ENCODE measurements at places on chromosomes 3 and 15.
A peak's percentile ranks its signal among the peaks of the same experiment; 100 is the strongest.

GRCh38 chr3:148992027-148992634 is 791 bp downstream of the GYG1 start:
- DNase-seq, result peak; percentile 4

DNA sequence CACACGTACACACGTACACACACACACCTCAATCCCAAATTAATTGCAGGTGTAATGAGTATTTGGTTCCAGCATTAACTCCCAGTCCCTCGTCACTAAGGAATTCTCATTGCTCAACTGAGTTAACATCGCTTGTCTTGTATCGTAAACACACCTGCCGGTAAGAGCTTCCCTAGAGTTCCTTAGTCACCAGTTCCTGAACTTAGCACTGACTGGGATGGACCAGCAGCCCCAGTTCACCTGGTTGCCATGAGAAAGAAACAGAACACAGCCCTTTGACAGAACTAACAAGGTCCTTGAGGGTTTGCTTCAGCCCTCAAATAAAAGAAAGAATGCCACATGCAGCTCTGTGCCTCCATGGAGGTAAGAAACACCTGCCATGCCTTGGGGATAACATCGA is 66.3 kb upstream of the SLCO3A1 start:
- peak; percentile 4 for DNase-seq

DNA sequence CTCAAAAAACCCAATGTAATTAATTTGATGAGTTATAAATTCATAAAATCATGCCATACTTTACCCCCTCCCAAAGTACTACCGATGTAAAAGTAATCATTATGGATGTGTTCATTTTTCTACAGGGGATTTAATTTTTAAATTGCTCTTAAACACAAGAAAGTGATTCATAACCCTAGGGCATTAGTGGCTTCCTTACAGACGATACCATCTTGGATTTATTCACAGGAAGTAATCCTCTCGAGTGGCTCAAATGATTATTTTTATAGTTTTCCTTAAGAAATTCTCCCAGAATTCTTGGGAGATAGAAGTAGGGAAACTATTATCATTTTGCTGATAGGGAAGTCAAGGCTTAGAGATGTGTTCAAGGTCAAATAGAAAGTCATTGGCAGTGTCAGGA is 80.9 kb downstream of the PEX5L start:
- no peak for DNase-seq

- DNase-seq, result no peak
These were observed 155.6 kb upstream of the HES1 start for GRCh38 chr3:193980326-193980725.

GRCh38 chr3:120693439-120694171 is 11.6 kb upstream of the HGD start:
- DNase-seq, result no peak

GRCh38 chr3:106208967-106209366 is 340.2 kb upstream of the CBLB start:
- no peak for DNase-seq

- peak; percentile 18 for DNase-seq
These were observed 737.7 kb upstream of the ALCAM start for GRCh38 chr3:104629038-104629437.

GRCh38 chr3:70615286-70615685 is 302.8 kb upstream of the MDFIC2 start:
- DNase-seq, result no peak

DNA sequence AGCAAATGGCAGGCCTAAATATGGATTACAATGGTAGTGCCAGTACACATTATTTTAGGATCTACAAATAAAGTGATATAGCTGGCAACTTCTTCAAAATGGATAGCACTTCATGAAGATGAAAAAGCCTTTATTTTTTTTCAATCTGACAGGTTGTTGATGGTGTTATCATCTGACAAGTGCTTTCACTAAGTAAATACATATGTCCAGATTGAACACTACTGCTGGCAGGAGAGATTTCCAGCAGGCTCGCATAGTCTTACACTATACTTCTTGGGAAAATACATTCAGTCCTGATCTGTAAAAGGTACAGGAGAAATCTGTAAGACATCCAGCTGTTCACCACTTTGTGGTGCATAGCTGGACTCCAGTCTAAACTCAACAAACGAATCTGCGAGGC is 50.9 kb upstream of the ALCAM start:
- DNase-seq, result no peak

GRCh38 chr3:147654827-147655226 is 245.7 kb downstream of the ZIC1 start:
- no peak for DNase-seq

DNA sequence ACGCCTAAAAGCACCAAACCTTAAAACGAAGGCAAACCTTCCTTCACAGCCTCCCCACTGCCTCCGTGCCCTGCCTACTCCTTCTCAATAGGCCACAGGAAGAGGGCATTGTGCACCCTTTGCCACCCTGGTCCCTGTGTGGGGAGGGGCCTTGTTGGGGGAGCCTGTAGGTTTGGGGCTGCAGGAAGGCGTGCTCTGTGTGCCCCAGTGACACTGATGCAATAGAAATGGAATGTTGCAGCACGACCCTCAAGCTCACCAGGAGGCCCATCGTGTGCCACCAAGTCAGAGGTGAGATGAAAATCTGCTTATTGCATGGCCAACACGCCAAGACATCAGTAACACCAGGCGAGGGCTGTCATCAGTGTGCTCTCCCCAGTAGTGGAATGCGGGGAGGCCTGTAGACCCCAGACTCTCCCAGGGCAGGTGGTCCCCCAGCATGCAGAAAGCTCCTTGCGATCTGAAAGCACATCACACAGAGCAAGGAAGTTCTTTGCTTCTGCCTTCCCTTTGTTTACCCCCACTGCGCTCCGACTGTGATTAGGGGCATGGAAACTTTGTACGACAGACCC is 86.2 kb downstream of the ASB7 start:
- DNase-seq, result no peak

GRCh38 chr3:72320955-72321303 is 527.3 kb downstream of the SHQ1 start:
- no peak for DNase-seq

DNA sequence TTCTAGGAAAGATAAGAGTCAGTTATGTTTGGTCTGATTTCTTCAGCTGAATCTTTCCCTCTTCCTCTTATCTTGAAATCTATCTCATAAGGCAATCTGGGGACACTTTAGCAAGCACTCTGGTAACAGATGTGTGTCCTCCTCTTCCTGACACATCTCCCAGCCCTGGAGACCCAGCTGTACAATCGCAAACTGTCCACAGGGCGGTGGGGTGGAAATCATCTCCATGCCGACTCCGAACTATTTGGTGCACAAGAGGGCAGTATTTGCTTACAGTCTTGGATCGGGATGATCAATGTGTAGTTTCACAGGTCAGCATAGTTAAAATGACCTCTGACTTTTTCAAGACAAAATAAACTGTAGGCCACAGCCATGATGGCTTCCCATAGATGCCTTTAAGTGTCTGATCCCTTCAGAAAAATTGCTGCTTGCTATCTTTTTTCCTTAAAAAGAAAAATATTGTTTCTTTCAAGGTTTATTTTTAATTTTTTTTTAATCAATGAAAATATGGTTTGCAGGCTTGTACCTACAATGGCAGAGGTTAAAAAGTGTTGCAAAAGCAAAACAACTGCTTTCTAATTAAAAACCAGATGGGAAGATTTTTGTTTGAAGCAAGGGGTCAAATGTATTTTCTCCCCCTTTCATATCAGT is 17.7 kb downstream of the EEFSEC start:
- peak; percentile 94 for DNase-seq

GRCh38 chr3:29555590-29555989 is 274.7 kb downstream of the RBMS3 start:
- no peak for DNase-seq

DNA sequence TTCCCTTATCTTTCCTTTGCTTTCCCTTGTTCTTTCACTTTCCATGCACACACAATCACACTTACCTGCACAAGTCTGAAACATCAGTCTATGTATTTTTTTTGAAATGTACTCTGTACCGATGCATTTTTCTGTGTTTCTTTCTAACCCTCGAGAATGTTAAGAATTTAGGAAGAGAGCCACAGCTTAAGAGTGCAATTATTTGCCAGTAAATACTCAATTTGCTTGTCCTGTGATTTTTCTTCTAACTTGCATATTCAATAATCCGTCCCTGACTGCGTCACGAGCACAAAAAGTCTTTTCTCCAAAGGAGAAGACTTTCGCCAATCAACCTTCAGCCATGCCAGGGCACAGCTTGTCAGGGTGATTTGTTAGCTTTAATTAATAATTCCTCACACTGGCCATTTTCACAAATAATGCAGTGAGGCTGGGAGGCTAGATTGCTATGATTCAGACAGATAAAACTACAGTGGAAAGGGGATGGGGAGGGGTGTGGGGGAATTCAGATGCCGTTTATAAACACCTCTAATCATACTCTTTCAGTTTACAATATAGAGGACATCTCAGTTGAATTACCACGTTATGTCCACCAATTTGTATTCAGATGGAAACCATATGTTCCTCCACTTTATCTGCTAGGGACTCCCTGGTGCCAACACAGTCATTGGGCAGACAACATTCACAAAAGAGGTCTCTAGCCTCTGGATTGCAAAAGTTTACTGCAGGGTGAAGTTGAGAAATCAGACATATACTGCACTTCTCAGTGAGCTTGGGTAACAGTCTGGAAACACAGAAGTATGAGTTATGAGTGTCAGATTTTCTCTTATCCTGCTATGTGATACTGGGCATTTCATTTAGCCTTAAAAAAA is 388.0 kb downstream of the ZBTB20 start:
- no peak for DNase-seq

- no peak for DNase-seq
These were observed 486.4 kb downstream of the FHIT start for GRCh38 chr3:60764870-60765269.

GRCh38 chr3:127408684-127409420 is 121.0 kb upstream of the PRR20G start:
- no peak for DNase-seq

DNA sequence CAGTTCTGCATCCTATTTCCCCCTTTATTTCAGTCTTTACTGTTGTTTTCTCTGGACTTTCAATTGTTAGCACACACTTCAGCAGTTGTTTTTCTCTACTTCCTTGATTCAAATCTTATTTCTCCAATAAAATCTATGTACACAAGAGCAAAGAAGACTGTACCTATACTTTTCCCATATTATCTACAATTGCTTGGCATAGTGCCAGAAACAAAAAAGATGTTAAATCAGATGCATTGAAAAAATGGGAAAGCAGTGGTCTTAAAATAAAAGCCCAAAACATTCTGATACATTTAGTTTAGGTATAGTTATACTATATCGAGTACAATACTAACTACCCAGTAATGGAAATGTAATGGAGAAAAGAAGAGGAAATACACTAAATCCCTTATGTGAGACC is 265.1 kb downstream of the UBE2E2 start:
- no peak for DNase-seq

GRCh38 chr3:46668591-46668990 is 24.9 kb downstream of the ALS2CL start:
- DNase-seq, result no peak

DNA sequence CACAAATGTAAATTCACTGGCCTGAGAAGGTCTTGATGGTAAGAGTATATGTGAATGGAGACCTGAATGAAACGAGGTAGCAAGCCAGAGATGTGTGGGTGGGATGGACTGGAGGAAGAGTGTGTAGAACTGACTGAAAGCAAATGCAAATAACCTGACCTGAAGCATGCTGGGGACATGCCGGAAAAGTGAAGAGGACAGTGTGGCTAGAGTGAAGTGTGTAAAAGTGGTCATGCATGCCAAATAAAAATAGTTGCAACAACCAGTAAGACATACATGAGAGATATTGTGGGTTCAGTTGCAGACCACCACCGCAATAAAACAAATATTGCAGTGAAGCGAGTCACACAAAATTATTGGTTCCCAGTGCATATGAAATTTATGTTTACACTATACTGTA is 82.3 kb downstream of the LPP start:
- DNase-seq, result no peak

DNA sequence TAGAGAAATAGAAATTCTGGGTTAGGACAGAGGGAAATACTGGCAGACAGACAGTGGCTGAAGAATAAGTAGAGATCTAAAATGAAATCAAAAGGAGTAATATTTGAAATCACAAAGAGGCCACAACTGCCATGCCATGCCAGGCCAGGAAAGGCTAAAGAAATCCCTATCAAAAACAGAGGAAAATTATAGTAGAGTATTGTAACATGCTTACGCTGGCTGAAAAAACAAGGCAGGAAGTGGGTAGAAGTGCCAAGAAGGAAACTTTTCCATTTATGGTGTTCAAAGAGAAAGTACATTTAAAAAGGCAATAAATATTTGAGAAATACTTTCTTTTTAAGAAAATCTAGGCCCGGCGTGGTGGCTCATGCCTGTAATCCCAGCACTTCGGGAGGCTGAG is 415.7 kb downstream of the PLCL2 start:
- DNase-seq, result no peak

DNA sequence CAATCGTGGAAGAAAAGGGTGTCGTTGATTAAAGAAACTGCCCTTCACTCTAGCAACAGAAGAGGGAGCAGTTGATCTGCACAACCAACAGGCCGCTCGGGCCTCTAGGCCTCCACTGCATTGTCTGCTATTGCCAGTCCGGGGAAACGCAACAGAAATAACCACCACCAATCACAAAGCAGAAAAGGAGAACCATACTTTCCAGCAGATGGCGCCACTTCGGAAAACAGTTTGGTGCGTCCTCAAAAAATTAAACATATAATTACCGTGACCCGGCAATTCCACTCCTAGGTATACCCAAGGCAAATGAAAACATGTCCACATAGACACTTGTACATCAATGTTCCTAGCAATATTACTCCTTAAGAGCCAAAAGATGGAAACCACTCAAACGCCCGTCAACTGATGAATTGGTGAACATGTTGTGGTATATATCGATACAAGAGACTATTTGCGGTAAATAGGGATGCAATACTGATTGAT is 154.1 kb downstream of the TJP1 start:
- DNase-seq, result peak; percentile 89

GRCh38 chr3:8658306-8659212 is 14.0 kb upstream of the SSUH2 start:
- no peak for DNase-seq

GRCh38 chr3:78870484-78870883 is 897.3 kb downstream of the ROBO1 start:
- no peak for DNase-seq

DNA sequence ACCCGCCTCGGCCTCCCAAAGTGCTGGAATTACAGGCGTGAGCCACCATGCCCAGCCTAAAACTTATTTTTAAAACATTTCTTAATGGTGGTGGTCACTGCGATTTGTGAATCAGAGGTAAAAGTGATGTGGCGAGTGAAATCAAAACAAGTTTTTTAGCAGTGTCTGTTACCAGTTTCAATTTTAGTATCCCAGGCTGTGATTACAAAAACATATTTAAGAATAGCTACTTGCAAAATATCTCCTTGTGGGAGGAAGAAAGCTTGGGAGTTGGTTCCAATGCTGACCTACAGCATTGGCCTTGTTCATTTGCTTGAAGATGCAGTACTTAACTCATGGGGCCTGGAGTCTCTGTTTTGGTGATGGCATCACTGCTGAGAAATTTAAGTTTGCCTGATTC is 4.5 kb downstream of the RAB7A start:
- DNase-seq, result no peak

GRCh38 chr15:41578736-41579383 is 19.8 kb downstream of the TYRO3 start:
- DNase-seq, result no peak
